Hematopoietic multipotent progenitor cell treated with erythropoietin and hydrocortisone succinate and interleukin-3 and kit ligand, for 17 days (in vitro differentiated cells): ENCODE measurements at places on chromosomes 16 and 17.

DNA sequence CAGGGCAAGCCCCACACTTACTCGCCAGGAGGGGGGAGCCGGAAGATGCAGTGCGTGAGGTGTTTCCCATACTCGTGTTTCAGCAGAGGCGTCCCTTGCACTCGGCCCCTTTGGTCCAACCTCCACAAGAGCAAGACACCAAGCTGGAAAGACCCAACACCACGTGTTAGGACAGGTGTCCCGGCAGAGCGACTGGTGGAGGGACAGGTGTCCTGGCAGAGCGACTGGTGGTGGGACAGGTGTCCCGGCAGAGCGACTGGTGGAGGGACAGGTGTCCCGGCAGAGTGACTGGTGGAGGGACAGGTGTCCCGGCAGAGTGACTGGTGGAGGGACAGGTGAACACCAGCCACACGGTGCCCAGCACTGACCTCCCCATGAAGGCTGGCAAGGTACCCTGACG lies 19.4 kb downstream of the IFT140 start:
- no peak for DNase-seq

DNA sequence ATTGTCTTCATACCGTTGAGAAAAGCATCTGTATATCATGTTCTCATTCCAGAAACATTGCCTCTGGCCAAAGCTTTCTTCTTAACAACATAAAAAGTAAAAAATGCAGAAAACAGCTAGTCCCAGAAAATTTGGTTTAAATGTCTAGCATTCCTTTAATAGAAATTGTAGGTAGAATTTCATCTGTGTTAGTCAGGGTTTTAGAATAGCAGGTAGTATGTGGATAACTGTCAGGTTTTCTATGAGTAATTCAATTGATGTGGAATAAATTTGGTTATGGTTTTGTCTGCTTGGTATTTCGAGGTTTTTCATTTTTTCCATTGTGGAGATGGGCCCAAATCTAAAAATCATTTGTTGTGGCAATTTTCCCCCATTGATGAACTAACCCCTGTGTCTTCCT lies 616.7 kb downstream of the KCNJ2 start:
- DNase-seq: no peak

- DNase-seq: no peak
Measured at GRCh38 chr17:83091257-83092141, 12.1 kb downstream of the METRNL start.

- DNase-seq: no peak
Measured at GRCh38 chr17:39170109-39170508, 4.1 kb upstream of the ARL5C start.

DNA sequence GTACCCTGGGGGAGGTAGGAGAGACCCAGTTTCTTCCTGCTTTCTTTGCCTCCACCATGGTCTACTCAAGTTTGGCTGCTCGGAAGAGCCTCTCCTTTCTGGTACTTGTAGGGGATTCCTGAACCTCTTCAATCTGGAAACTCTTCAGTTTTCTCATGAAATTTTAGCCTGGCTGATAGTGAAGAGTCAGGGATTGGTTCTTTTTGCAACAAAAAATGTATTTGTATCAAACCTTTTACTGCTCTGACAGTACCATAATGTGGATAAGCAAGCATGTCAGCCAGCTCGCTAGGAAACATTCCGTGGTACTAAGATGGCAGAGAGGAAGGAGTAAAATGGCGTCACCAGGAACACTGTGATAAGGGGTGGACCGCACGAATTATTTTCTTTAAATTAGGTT lies 55.4 kb downstream of the NUP93 start:
- DNase-seq: no peak

DNA sequence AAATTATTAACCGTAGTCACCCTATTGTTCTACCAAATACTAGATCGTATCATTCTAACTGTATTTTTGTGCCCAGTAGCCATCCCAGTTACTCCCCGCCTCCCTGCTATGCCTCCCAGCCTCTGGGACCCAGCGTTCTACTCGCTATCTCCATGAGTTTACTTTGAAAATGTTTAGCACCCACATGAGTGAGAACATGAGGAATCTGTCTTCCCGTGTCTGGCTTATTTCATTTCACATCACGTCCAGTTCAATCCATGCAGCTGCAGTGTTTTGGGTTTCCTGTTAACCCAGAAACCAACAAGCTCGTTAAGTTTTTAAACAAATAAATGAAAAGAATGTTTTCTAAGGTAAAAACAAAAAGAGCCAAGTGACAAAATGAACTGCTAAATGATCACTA lies 82.1 kb downstream of the VPS53 start:
- DNase-seq: no peak

GRCh38 chr16:86095131-86095752 lies 196.3 kb downstream of the IRF8 start:
- no peak for DNase-seq

- peak; percentile 55 for DNase-seq
Measured at GRCh38 chr16:15605839-15606517, 37.0 kb downstream of the MARF1 start.

GRCh38 chr17:32629563-32630190 lies 142.9 kb downstream of the CDK5R1 start:
- no peak for DNase-seq

GRCh38 chr17:21140911-21141310 lies 14.1 kb downstream of the DHRS7B start:
- DNase-seq: no peak

- DNase-seq: no peak
Measured at GRCh38 chr17:32944248-32945020, 16.5 kb downstream of the TMEM98 start.

GRCh38 chr16:4746215-4746614 lies 11.9 kb downstream of the DNAAF8 start:
- no peak for DNase-seq

GRCh38 chr17:82583720-82584234 lies 64.2 kb downstream of the FOXK2 start:
- no peak for DNase-seq

GRCh38 chr17:50728112-50728429 lies 8.7 kb downstream of the LUC7L3 start:
- DNase-seq: no peak
